ENCODE measurements at places on chromosomes 4 and X.
A peak's percentile ranks its signal among the peaks of the same experiment; 100 is the strongest.

DNA sequence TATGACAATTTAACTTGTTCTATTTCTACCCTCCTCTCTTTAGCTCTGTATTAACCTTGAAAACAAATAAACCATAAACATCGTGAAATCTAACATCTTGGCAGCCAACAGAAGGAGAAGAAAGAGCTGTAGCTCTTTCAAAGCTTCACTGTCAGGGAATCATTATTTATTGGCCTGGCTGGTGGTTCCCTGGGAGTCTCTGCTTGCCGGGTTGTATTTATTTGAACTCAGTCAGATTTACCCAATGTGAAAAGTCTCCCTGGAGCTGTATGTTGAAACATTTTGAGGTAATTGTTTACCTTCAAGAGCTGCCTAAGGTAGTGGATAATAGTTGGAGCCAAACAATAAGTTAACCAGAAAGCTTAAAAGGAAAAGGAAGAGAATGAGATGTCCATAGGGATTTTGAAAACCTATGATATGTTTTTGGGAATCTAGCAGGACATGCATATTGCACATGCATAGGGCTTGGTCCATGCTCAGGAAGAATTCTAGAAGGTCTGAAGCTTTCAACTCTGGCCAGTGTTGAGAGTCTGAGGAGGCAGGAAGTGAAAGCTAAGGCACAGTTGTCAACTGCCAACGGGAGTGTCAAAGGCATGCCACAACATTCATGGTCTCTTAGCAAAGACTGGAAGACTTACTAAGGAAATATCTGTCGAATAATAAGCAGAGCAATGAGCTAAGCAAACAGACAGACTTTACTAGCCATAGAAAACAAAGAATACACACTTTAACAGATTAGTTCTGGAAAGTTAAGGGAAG lies 621.6 kb downstream of the PCDH7 start:
- no peak for DNase-seq

DNA sequence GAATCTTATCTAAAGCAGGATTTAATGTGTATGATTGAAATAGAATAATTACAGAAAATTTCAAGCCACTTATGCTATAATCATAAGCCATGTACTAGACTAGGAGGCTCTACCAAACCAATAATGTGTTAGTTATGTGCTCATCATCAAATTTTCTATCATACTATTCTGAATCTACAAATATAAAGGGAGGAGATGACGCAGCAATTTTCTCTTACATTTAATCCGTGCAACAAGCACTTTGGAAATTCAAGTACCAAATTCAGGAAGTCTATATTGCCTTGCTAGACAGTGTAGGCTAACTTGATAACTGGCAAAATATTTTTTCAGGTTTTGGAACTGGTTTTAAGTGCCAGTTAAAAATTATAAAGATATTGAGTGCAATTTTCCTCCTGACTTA lies 283.5 kb downstream of the C4orf33 start:
- no peak for DNase-seq

DNA sequence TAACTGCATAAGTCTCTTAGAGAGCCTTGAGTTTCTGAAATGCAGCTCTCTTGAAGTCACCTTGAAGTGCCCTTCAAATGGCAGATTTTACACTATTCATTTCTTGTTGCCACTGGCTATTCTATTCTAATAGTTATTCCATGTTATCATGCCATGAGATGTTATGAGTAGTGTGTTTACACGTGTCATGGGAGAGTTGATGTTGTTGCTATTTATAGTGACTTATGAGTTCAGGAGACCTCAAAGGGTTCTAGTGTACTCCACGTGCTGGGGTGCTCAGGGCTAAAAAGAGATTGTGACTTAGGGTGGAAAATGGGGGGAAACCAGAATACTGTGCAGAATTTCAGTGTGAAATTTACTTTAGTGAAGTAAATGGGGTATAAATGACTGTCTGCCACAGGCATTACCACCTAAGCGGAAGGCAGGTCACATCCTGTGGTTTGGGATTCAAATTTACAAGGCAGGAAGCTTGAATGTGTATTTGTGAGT lies 77.1 kb upstream of the SLC4A4 start:
- DNase-seq = no peak

GRCh38 chrX:117538178-117539089 lies 578.2 kb downstream of the KLHL13 start:
- DNase-seq = no peak

DNA sequence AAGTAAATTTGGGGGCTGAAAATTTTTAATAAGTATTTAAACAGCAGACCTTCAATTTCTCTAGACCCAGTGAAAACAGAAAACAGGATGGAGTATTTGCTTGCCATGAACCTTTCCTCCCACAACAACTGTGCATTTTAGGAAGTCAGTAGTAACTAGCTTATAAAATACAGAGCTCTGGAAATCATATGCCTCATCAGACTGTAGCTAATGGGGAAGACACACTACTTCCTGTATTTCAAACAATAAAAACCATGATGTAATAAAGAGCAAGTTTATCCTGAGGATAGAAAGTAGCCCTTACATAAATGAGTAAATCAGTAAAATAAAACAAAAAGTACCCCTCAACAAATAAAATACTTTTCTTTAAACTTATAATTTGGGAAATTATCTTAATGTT lies 280.1 kb upstream of the ZFP42 start:
- no peak for DNase-seq

DNA sequence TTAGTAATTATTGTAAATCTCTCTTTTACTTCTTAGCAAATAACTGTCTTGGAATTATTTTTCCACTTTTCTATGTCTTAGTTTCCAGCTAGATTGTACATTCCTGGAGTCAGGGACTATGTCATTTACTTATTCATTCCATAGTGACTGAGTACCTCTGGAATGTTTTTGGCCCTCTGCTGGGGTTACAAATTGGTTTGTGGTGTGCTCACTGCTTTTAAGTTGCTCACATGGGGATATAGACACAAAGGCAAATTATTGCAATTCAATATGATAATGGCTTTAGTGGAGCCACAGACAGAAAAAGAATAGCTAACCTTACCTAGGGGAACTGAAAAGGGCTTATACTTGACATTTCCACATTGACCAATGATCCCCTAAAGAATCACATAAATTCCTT lies 63.7 kb upstream of the PDGFRA start:
- DNase-seq = no peak

- no peak for DNase-seq
Measured at GRCh38 chrX:29348288-29348687, 761.0 kb downstream of the IL1RAPL1 start.

DNA sequence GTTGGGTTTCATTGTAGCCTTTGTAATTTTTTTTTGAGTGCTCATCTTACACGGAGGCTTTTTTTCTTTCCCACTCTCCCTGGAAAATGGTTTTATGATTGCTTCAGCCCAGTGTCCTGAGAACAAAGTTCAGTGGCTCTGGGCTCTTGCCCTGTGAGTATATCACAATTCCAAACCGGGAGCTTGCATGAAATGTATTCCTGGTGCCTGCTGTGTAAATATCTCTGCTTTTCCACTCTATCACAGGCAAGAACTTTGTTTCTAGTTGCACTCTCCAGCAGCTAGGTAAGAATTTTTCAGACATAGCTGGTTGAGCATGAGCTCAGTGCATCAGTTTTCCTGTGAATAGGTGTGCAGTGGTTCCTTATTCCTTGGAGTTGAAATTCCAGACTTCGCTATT lies 60.8 kb downstream of the SUPT20HL2 start:
- DNase-seq = no peak

DNA sequence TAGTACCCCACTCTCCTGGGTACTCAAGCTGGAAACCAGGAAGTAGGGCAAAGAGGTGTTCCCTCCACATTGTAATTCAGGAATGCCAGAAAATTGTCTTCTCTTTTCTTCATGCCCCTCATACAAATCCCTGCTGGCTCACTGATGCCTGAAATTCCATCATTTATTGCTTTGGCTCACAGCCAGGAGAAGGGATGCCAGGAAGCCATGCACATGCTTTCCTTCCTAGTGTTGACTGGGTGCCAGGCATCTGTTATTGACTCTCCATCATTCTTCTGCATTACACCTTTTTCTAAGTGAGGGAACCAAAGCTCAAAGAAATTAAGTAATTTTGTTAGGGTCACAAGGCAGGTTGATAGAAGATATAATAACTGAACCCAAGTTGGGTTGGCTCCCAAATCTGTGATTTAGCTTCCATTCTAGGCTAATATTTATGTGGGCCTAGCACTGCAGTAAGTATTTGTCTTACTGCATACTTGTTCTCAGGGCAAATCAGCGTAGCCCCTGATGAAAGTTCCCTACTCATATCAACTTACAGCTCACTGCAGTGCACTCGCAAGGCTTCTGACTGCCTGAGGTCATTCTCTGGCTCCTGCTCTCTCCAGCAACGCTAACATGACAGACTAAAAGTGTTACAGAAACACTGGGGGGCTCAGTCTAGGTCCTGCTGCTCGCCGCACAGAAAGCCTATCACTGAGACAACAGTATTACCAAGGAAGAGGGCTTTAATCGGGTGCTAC lies 89.0 kb downstream of the TRAPPC11 start:
- DNase-seq = peak; percentile 12

- DNase-seq = no peak
Measured at GRCh38 chrX:153608376-153608775, 9.4 kb upstream of the CCNQ start.

DNA sequence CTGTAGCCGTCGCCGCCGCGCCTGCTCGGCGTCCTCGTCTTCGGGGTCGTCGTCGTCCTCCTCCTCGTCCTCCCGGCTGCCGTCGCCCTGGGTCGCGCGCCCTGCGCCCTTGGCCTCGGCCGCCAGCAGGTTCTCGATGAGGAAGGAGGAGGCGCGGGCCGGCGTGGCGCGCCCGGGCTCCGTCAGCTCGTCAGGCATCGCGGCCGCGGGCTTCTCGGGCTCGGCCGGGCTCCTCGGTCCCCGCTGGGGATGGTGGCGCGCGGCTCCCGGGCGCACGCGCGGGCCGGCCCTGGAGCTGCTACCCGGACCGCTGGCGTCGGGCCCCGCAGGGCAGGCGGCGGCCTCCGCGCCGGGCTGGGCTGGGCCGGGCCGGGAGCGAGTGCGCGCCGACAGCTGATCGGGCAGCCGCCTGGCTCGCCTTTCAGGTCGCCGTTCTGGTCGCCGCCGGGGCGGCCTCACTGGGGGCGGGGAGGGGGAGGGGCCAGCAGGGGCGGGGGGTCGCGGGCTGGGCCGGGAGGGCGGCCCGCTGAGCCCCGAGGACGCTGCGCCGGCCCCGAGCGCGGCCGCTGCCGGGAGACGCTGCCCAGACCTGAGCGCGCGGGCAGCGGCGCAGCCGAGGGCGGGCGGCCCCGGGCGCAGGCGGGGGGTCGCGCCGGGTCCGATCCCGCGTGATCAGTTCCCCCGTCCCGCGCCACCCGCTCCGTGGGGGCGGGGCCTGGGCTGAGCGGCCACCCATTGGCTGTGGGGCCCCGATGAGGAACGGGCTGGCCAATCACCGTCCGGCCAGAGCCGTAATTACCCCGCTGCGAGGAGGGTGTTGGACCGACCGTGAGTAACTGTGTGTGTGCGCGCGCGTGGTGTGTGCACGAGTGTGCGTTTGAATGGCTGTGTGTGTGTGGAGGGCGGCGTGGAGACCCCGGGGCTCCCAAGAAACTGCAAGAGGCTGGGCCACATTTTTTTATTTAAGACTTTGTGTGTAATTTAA lies at the start of gene HMX1:
TSS of gene HMX1 (minus strand) at position 423 of the 985 bp plus-strand sequence. CDS start at position 198, 225 bp downstream.
- DNase-seq = peak; percentile 77

DNA sequence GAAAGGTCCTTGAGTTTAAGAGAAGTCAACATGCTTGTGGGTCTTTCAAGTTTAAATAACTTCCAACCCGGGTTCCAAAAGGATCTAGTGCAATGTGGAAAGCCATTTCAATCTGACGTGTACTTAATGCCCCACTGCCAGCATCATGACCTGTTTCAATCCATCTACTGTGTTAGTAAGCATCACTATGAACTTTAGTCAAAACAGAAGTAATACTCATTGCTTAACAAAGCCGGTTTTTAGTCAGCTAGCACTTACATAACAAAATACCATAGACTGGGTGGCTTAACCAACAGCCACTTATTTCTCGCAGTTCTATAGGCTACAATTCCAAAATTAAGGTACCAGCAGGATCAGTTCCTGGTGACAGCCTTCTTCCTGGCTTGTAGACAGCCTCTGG lies 677.5 kb downstream of the DMD start:
- DNase-seq = no peak

DNA sequence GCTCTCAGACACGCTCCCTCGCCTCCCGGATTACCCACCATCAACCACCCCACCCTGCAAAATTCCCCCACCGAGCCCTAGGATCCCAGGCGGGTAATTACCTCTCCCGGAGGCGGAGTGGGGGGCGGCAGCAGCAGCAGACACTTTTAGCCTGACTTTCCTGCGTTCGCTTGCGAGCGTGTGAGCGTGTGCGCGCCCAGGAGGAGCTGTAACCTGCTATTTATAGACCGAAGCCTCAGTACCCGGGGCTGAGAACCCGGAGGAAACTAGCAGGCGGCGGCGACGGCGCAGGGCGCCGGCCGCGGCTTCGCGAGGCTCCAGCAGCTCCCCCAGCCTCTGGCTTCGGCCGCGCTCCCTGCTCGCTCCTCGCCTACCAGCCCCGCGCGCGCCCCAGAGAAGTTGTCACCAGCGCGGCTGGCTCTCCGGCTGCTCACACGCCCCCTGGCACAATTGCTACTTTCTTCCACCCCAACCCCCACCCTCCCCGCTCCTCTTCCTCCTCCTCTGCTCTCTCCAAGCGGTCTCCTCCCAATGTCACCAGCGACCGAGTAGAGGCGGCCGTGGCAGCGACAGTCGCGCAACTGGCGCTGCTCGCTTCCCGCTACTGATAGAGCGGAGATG lies at the start of gene INPP4B:
TSS of gene INPP4B (minus strand) at position 194 of the 621 bp plus-strand sequence.
- no peak for DNase-seq

- DNase-seq = no peak
Measured at GRCh38 chr4:172802032-172802431, 366.6 kb upstream of the GALNT7 start.

All from NCI-H2171 (cell line).